Germinal center (tissue), 1 donor: ENCODE measurements at places on chromosomes 4 and X.

- DNase-seq: no peak
Observed at GRCh38 chrX:123924186-123924585, 37.3 kb upstream of the STAG2 start.

DNA sequence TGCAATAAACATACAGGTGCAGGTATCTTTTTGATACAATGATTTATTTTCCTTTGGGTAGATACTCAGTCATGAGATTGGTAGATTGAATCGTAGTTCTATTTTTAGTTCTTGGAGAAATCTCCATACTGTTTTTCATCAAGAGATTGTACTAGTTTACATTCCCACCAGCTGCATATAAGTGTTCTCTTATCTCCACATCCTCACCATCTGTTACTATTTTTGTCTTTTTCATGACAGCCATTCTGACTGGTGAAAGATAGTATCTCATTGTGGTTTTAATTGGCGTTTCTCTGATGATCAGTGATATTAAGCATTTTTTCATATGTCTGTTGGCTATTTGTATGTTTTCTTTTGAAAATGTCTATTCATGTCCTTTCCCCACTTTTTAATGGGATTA is 202.2 kb downstream of the RAPGEF2 start:
- DNase-seq: no peak

DNA sequence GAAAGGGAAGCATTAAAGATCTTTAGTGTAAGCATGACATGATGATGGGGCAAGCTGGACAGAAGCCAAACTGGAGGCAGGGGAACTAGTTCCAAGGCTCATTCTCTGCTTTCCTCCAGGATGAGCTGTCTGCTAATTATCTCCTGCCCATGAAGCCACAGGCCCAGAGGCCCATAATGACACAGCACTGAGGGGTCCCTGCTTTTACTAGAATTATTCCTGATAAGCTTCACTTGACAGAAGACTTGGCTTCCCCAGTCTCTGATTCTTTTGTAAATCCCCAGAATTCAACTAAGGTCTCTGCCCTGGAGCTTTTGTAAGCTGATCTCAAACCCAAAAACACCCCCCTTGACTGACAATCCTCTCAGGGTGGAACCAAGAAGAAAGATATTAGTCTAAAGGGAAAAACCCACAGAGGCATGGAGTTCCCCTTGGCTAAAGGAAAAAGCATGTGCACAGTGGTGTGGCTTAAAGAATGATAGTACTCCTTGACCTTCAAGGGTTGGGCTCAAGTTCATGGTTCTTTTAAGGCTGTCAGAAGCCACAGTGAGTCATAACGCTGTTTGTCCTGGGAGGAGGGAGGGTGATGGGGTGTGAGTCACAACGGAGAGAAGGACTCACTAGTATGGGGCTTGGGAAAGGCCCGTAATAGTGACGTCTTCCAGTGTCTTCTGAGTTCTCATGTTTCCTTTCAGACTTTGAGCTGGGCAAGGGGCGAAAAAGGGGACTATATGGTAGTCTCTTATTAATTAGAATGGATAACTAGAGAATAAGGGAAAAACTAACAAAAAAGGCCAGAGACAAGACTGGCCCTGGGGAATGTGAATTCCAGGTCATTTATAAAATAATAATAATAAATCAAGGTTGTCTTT is 146.0 kb upstream of the CPEB2 start:
- no peak for DNase-seq

- no peak for DNase-seq
Observed at GRCh38 chr4:107008115-107008514, 28.0 kb downstream of the DKK2 start.

GRCh38 chr4:95599777-95600400 is 51.1 kb upstream of the UNC5C start:
- DNase-seq: no peak

- DNase-seq: no peak
Observed at GRCh38 chrX:153974003-153974725, 1.6 kb downstream of the TMEM187 start.

DNA sequence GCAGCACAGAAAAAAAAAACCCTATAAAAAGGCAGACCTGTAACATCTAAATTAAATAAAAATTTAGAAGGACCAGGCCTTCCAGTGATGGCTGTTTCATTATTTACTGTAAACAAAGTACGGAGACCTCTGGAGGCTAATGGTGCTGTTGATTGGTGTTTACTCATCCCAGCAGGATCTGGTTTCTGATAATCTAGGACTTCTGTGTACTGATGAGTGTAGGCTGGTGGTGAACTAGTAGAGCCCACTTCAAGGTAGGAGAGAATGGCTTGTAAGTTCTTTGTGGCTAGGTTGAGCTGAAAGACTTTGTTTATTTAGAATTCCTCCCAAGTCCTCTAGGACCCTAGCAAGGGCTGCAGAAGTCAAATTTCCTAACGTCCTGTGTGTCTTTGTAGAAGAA is 398.1 kb upstream of the PITX2 start:
- no peak for DNase-seq

- no peak for DNase-seq
Observed at GRCh38 chrX:19040373-19040772, 56.5 kb upstream of the PHKA2 start.

GRCh38 chr4:5292101-5292500 is 240.8 kb downstream of the STK32B start:
- DNase-seq: no peak

- no peak for DNase-seq
Observed at GRCh38 chr4:9988363-9988749, 32.9 kb downstream of the SLC2A9 start.

- no peak for DNase-seq
Observed at GRCh38 chr4:14323191-14323590, 679.1 kb upstream of the CPEB2 start.
